ENCODE measurements at places on chromosomes 11 and 22. TPM values are rescaled to one million over a fixed set of nuclear protein-coding genes. Genes with fewer than 3 reads are reported as not detected.

The OR51E1 gene
- total RNA-seq = not detected

The ZNF214 gene
- not detected for total RNA-seq

The APOBEC3H gene
- total RNA-seq = 21.9 TPM

The HORMAD2 gene
- 0.12 TPM for total RNA-seq

The MRPL11 gene
- total RNA-seq = 57.4 TPM

The SELENOO gene
- 17.6 TPM for total RNA-seq

The PRG3 gene
- total RNA-seq = not detected

The GRIA4 gene
- not detected for total RNA-seq

The CNIH2 gene
- total RNA-seq = 3.5 TPM

The HSPB2 gene
- not detected for total RNA-seq

The CRYBB3 gene
- 0.77 TPM for total RNA-seq

The SMC1B gene
- total RNA-seq = 2.7 TPM

The PTDSS2 gene
- 22.5 TPM for total RNA-seq

The TYR gene
- not detected for total RNA-seq

The NLRP6 gene
- 3.2 TPM for total RNA-seq

The TRPC6 gene
- not detected for total RNA-seq

The GAL gene
- 0.53 TPM for total RNA-seq

The BARX2 gene
- 5.8 TPM for total RNA-seq

The CALCB gene
- 11.9 TPM for total RNA-seq

The PRR33 gene
- not detected for total RNA-seq

Measured in activated T-cell treated with anti-CD3 and anti-CD28 coated beads, Interleukin-2, amount 50 U/mL, for 72 hours (primary cell).